ENCODE measurements at places on chromosomes 11 and 22.

GRCh38 chr22:50660306-50660705, 12.3 kb upstream of the SHANK3 start:
- no peak for DNase-seq

DNA sequence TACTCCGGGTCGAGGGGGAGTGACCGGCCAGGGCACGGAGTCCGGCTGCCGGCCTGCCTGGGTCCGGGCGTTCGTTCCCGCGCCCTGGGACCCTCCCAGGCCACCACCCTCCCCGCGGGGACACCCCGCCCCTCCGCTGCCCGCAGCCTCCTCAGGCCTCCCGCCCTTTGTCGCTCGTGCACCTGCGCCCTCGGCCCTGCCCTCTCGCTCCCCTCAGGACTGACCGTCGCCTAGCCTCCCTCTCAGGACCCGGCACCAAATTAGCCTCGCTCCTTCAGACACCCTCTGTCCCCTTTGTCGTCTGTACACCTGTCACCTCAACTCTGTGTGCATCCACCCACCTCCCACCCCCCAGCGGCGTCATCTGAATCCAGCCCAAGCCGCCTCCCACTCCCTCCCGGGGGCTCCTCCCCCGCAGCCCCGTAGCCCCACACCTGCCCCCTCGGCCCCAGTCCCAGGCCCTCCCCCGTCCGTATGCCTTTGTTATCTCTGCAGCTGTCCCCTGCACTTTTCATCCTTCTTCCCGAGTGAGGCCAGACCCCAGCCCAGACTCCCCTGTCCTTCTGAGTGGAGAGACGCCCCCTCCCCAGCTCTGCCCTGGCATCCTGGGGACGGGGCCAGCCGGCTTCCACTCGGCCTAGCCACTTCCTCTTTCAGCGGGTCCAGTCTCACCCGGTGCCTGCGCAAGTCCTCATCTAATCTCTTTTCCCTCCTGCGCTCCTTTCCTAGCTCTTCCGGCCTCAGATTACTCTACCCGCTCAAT, 643 bp downstream of the TIGD3 start:
- no peak for DNase-seq

GRCh38 chr11:65863889-65864705, 3.9 kb downstream of the MUS81 start:
- no peak for DNase-seq

DNA sequence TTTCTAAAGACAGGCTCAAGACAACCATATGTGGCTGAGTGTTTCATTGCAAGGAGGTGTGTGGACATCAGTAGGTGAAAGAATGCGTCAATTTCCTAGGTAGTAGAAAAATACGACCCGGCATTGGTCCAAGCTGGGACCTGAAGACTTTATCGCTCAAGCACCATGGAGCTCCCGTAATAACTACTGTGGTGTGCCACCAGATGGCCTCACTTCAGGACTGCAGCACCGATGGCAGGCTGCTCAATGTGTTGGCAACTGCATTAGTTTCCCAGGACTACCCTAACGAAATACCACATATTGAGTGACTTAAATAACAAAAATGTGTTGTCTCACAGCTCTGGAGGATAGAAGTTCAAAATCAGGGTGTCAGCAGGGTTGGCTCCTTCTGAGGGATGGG, 72.4 kb upstream of the FAT3 start:
- no peak for DNase-seq

DNA sequence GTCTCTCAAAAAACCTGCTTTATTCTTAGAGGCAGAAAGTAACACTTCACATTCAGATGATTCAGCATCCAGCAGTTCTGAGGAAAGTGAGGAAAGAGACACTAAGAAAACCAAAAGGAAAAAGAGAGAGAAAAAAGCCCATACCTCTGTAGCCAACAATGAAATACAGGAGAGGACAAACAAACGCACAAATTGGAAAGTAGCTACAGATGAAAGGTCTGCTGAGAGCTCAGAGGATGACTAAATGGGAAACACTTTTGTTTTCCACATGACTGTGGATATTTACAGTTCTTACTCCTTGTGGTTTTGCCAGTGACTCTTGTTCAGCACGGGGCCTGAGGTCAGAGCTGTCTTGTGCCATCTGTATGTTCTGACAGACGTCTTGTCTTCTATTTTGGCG, 3.8 kb downstream of the TIMM8B start:
- no peak for DNase-seq

DNA sequence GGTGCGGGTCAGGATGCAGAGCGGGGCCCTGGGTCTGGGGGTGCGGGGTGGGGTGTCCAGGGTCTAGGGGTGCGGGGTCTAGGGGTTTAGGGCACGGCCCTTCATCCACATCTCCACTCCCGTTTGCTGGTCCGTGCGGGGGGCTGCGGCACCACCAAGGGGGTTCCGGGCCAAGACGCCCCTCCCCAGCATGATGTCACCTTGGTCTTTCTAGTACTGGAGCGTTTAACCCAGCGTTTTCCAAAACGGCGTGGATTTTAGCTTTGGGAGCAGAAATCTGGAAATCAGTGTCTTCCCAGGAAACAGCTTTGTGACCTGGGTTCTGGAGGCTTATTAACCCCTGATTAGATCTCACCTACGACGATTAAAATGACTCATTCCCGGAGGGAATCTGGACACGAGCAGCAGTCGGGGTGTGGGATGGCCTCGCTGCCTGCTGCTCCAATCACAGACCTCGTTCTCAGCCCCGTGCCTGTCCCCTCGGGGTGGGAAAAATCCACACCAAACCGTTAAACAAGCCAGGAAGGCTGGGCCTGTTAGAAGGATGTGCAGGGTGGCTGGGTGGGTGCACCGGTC, 759 bp downstream of the AP2A2 start:
- peak; percentile 65 for DNase-seq

GRCh38 chr11:10567446-10567845, 1.0 kb downstream of the LYVE1 start:
- DNase-seq: peak; percentile 79

- no peak for DNase-seq
These were observed 5.2 kb downstream of the LMNTD2 start for GRCh38 chr11:555227-555779.

DNA sequence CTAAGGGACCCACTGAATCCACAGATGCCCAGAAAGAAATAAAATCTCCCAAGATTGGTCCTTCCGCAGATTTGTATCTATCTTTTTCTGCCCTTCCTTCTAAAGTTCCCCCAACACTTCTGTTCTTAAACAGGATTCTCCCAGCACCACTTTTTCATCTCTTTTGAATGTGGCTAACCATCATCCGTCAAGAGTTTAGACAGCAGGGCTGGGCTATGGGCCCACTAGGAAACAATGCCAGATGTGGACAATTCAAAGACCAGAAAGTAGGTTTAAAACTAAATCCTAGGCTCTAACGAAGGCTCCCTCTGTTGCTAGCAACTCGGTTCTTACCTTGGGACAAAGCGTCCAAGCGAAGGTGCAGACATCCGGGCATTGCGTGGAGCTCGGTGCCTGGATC, 100.0 kb downstream of the AMBRA1 start:
- DNase-seq: peak; percentile 57

GRCh38 chr22:41481131-41481830, 12.4 kb downstream of the ACO2 start:
- peak; percentile 42 for DNase-seq

DNA sequence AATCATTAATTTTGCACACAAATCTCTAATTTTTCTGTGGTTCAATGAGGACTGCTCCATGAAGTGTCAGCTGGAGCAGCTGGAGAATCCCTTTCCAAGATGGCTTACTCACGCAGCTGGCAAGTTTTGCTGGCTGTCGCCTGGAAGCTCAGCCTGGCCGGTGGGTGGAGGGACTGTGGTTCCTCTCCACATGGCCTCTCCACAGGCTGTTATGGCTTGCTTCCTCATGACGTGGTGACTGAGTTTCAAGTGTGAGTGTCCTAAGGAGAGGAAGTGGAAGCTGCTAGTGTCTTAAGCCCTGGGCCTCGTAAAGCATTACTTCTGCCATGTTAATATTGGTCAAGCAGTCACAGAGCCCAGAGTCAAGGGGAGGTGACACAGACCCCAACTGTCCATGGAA, 14.0 kb upstream of the NRIP3 start:
- DNase-seq: peak; percentile 25

DNA sequence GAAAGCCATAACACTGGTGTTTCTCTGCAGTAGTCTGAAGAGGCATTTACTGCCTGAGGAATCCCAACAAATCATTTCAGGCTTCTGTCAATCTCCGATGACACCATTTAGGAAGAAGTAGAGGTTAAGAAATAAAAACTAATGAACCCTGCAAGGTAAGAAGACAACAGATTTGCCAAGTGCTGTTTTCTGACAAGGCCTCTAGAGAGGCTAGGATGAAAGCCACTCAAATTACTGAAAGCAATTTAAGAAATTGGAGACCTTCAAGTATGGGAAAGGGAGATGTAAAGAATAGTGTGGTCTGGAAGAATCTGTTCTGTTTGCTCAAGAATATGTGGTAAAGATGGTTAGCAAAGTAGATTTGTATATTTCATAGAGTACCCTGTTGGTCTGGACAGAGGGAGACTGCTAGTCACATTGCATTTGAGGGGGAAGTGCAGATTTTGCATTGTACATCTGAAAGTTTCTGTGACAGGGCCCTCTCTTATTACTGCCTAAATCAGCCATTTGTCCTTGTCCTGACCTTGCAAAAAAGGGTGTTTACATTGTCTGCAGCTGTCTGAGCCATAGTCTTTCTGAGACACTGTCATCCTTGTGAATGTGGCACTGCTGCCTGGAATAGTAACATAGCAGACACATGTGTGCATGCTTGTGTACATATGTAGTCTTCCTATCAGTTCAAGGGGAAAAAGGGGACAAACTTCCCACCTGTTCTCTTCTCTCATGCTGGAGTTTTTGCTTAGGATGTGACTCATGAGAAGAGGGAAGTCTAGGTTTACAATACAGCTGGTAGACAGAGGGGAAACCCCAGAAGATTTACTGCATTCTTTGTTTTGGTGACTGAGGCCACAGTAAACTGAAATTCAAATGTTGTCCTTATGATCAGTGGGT, 640.2 kb upstream of the KIRREL3 start:
- DNase-seq: no peak

DNA sequence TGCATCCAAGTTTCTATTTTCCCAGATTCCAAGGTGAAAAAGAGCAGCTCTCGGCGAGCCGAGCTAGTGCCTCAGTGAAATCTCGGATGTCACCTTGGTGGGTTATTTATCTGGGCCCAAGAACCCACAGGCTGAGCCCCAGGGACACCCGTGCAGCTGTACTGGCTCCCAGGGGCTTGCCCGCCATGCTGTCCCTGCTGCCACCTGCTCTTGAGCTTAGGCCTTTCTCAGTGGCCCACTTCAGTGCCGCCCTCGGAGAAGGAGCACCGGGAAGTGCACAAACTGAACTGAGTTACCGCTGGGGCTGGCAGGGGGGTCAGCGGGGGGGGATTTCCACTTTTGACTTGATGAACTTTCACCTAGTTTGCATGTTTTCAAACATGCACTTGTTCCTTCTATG, 27.9 kb downstream of the CPT1A start:
- no peak for DNase-seq

DNA sequence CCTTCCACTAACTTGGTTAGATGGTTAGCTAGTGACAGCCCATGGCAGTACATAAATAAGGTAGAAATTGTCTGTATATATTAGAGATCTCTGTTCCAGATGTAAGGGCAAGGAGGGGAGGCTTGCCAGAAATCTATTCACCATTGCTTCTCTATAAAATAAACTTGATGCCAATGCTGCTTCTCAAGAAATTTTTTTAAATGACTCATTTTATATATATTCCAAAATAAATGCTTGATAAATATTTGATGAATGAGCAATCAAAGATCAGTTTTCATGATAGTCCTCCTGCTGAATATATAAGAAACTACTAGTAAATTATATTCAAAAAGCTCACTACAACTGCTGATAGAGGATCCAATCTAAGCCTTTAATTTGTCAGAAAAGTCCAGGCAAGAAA, 710.6 kb upstream of the CCDC179 start:
- peak; percentile 56 for DNase-seq

DNA sequence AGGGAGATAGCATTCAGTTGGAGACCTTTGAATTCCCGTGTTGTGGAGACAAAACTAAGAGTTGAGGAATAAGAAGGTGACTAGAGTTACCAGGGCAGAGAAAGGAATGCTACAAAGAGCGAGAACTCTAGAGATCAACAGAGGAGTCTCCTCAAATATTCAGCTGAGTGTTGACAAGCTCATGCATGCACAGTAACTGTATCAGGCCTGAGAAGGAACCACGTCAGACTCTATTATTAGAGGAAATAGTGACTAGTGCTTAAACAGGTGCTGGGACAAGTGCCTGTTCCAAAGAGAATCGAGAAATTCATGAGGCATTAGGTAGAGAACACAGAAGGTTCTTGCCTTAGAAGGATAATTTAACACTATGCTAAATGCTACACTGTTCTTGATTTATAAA, 333.8 kb upstream of the CHORDC1 start:
- no peak for DNase-seq

GRCh38 chr11:65043881-65044501, 3.0 kb downstream of the SAC3D1 start:
- DNase-seq: peak; percentile 32

DNA sequence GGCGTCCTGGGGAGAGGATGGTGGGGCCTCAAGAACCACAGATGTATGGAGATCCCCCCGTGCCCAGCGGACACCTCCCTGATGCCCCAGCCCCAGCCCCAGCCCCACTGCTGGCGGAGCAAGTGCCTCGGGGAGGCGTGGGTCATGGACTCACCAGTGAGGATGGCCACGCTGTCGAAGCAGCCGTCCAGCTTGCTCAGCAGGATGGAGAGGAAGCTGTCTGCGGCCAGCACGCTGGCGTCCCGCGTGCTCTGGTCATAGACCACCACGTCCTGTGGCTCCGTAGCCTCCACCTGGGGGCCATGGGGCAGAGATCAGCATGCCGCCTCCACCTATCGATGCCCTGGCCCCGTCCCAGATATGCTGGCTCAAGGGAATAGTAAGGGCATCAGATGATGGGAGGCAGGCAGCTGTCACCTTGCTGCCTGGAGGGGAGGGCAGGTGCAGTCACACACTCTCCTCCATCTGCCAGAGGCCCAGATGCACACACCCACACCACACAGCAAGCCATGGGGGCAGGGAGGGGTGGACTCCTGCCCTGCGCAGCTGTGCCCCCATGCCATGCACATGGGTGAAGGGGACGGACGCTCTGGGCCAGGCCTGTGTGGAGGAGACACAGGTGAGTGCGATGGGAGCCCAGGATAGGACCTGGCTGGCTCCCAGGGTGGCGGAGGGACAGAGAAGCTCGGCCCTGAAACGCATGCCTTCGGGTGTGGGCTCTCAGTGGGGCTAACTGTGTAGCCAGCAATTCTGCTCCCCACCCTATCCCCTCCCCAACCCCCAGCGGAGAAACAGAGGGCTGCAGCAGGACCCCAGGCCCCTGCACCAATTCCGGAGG, 8.2 kb downstream of the DUSP8 start:
- DNase-seq: no peak

- no peak for DNase-seq
These were observed 43.5 kb upstream of the KCNJ11 start for GRCh38 chr11:17432002-17432401.

GRCh38 chr11:127470306-127470884, 469.8 kb upstream of the KIRREL3 start:
- no peak for DNase-seq

- peak; percentile 48 for DNase-seq
These were observed 110.4 kb upstream of the CSNK2A3 start for GRCh38 chr11:11463405-11463804.

DNA sequence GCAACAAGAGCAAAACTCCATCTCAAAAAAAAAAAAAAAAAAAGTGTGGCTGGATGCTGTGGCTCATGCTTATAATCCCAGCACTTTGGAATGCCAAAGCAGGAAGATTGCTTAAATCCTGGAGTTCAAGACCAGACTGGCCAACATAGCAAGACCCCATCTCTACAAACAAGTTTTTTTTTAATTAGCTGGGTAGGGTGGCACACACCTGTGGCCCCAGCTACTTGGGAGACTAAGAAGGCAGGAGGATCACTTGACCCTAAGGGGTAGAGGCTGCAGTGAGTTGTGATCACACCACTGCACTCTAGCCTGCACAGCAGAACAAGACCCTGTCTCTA, 19.0 kb upstream of the FEZ1 start:
- DNase-seq: no peak

- DNase-seq: no peak
These were observed 134.1 kb downstream of the ARHGAP42 start for GRCh38 chr11:100821198-100821597.

Measured in fibroblast of upper back skin (primary cell).